ENCODE measurements at places on chromosomes 5 and 9. TPM values are rescaled to one million over a fixed set of nuclear protein-coding genes. Genes with fewer than 3 reads are reported as not detected.

DCP2 gene
- 38.8 TPM for polyA plus RNA-seq

PCDHGA10 gene
- polyA plus RNA-seq = 4.8 TPM

AJM1 gene
- 1.8 TPM for polyA plus RNA-seq

GPR151 gene
- polyA plus RNA-seq = not detected

PCDHGB3 gene
- 3.4 TPM for polyA plus RNA-seq

ATP6V0E1 gene
- 159 TPM for polyA plus RNA-seq

SLC4A9 gene
- not detected for polyA plus RNA-seq

TNFAIP8 gene
- polyA plus RNA-seq = 25.4 TPM

GRXCR2 gene
- polyA plus RNA-seq = not detected

NIPAL4 gene
- 0.22 TPM for polyA plus RNA-seq

GAS1 gene
- 20.6 TPM for polyA plus RNA-seq

WHRN gene
- polyA plus RNA-seq = 11.4 TPM

SLC27A4 gene
- 11.6 TPM for polyA plus RNA-seq

APBA1 gene
- polyA plus RNA-seq = 10.7 TPM

SLC22A4 gene
- 3.0 TPM for polyA plus RNA-seq

TAF11L5 gene
- polyA plus RNA-seq = not detected

HTR1A gene
- not detected for polyA plus RNA-seq

CCDC152 gene
- 24.6 TPM for polyA plus RNA-seq

SH3GLB2 gene
- 79.0 TPM for polyA plus RNA-seq

IL9 gene
- not detected for polyA plus RNA-seq

All from left lung (tissue), 14 donors.